Left ventricle myocardium inferior (tissue), 1 donor: ENCODE measurements at places on chromosomes 11 and 22. TPM values are rescaled to one million over a fixed set of nuclear protein-coding genes. Genes with fewer than 3 reads are reported as not detected.

DNA sequence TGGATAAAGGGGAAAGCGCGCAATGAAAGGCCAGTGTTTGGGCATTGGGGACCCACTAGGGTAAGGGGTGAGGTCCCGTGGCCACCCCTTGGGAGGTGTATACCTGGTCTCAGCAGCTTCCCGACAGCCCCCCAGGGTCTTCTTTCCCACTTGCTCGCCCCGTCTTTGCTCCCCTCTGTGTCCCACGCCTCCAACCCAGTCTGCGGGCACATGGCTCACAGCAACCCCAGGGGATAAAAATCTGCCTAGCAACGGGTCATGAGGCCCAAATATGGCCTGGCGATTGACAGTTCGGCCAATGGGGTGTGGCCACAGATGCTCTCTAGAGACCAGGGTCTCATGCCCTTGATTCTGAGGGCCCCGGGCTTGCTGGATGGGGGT lies 41.6 kb downstream of the AHNAK start:
- no peak for DNase-seq

The GAS2L1 gene
- 22.4 TPM for total RNA-seq

DNA sequence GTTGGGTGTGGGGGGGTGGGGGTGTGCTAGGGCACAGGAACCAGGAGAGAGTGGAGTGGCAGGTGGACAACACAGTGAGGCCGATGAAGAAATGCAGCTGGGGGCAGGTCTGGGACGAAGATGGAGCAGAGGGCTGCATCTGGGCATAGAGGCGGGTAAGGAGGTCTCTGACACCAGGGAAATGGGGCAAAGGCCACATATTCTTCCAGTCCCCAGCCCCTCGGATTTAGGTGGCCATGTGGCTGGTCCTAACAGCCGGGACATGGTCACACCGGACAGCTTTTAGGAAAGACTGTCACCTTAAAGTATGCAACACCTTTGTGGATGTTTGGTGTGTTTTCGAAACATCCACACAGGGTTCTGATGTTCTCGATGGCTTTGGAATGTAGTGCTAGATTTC lies 5.0 kb upstream of the PARVG start:
- no peak for DNase-seq

DNA sequence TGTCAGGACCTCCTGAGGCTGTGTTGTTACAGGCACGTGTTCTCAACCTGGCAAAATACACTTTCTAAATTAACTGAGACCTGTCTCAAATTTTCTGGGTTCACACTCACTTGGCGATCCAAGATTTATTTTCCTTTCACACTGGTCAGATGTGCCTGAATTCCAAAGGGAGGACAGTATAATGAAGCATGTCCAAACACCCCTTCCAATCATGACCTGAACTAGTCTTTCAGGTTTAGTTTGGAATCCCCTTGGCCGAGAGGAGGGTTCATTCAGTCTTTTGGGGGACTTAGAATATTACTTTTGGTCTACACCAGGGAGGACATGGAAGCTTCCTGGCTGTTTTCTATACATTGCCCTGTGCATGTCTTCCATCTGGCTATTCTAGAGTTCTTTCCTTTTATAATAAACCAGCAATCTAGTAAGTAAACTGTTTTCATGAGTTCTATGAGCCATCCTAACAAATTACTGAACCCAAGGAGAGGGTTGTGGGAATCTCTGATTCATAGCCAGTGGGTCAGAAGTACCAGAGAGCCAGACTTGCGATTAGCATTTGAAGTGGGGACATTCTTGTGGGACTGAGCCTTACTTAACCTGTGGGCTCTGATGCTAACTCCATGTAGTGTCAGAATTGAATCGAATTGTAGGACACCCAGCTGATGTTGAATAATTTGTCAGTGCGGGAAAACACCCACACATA lies 14.8 kb upstream of the TMEM216 start:
- DNase-seq, result no peak

- DNase-seq, result no peak
These were observed 80.1 kb downstream of the LDLRAD3 start for GRCh38 chr11:36023922-36024321.

The GLB1L3 gene
- not detected for total RNA-seq

DNA sequence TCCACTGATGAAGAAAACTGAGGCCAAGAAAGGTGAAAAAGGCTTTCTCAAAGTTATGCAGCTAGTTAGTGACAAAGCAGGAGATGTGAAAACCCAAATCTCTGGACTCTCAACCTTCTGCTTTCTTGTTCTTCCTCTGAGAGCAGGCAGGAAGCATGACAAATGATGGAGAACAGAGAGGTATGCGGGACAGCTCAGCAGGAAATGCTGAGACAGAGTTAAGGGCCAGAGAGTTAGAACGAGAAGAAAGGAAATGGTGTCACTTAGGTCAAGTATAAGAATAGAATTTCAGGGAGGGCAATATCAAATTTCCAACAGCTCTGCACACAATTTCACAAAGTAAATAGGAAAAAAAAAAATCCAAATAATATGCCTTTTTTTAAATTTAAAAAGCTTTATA lies 67.6 kb upstream of the ARHGAP42 start:
- DNase-seq, result no peak

- no peak for DNase-seq
These were observed 3.6 kb downstream of the CD44 start for GRCh38 chr11:35142481-35143075.

DNA sequence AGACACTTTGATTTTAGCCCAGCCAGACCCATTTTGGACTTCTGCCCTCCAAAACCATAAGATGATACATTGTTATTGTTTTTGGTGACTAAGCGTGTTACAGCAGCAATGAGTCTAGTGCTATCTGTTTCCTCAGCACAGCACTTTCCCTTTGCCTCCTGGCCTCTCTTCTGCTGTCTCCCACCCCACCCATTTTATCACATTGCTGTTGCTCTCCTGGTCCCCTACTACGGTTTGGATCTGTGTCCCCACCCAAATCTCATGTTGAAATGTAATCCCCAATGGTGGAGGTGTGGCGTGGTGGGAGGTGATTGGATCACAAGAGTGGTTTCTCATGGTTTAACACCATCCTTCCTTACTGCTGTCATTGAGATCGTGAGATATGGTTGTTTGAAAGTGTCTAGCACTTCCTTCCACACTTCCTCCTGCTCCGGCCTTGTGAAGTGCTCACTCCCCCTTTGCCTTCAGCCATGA lies 59.8 kb upstream of the CD82 start:
- no peak for DNase-seq

GRCh38 chr11:107677924-107678631 lies 33.8 kb downstream of the SLN start:
- no peak for DNase-seq

- no peak for DNase-seq
These were observed 49.4 kb upstream of the ELF5 start for GRCh38 chr11:34562976-34563375.

The F2 gene
- not detected for total RNA-seq

DNA sequence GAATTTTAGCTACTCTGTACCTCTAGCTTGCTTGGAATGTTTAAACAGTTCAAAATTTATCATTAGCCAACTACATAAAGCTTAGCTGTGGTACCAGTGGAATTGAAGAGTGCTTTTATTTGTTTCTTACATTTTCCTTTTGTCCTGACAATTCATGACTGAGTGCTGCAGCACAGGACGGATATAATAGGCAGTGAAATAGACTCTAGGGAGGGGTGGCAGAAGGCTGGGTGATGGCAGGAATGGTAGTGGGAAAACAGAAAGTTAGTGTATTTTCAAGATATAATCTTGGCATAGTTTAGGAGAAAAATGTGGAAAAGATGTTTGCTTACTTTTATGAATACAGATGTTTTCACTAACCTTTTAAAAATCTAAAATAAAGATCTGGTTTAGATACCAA lies 31.1 kb upstream of the ARHGAP32 start:
- DNase-seq, result no peak

DNA sequence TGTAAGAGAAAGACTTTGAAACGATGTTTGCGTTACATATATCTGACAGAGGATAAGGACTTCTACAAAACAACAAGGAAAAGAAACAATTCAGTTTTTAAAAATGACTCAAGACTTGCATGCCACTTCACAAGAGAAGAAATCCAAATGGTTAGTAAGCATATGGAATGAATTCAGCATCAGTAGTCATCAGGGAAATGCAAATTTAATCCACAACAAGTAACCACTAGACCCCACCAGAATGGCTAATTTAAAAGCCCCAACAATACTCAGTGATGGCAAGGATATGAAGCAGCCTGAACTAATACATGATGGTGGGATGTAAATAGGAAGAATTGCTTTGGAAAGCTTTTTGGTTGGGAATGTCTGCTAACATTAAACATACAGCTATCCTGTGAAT lies 142.6 kb downstream of the ATXN10 start:
- DNase-seq, result no peak

GRCh38 chr11:116263019-116263418 lies 509.8 kb downstream of the BUD13 start:
- DNase-seq, result no peak

The LGALS1 gene
- 843 TPM for total RNA-seq

DNA sequence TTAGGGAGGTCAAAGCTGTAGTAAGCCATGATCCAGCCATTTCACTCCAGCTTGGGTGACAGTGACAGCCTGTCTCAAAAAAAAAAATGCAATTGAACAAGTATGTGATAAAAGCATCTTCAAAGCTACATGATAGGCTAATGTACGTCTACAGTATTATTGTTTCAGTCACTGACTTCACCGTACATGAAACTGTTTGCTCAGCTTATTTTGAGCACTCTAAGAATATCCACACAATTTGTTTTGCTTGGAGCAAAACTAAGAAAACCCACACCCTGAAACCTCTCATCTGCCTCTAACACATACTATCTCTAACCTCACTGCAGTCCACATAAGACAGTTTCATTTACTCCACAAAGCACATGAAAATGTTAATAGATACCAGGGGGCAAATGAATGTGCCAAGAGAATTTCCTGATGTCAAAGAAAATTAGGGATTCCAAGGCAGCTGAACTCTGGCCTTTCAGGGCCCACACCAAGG lies 60.7 kb downstream of the KCNA4 start:
- no peak for DNase-seq

DNA sequence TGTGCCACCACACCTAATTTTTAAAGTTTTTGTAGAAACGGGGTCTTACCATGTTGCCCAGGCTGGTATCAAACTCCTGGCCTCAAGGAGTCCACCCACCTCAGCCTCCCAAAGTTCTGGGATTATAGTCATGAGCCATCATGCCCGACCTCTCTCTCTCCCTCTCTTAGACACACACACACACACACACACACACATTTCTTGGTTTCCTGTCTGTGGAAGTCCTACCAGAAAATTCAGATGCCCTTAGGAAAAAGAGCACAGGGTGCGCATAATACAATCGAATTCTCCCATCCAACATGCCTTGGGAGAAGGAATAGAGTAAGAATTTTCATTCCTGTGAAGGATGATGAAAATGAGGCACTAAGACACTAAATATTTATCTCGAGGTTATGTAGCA lies 10.4 kb downstream of the MICAL3 start:
- no peak for DNase-seq

The C11orf91 gene
- total RNA-seq, result not detected

The FXYD2 gene
- total RNA-seq, result 1.3 TPM

The SORL1 gene
- total RNA-seq, result 7.1 TPM
